ENCODE measurements at places on chromosomes 5 and 9.

- DNase-seq = no peak
Observed at GRCh38 chr5:157494178-157494832, 34.3 kb downstream of the NIPAL4 start.

GRCh38 chr5:150279330-150280020, 10.1 kb downstream of the CAMK2A start:
- DNase-seq = no peak

GRCh38 chr5:1484730-1485578, 38.8 kb downstream of the LPCAT1 start:
- DNase-seq = no peak

DNA sequence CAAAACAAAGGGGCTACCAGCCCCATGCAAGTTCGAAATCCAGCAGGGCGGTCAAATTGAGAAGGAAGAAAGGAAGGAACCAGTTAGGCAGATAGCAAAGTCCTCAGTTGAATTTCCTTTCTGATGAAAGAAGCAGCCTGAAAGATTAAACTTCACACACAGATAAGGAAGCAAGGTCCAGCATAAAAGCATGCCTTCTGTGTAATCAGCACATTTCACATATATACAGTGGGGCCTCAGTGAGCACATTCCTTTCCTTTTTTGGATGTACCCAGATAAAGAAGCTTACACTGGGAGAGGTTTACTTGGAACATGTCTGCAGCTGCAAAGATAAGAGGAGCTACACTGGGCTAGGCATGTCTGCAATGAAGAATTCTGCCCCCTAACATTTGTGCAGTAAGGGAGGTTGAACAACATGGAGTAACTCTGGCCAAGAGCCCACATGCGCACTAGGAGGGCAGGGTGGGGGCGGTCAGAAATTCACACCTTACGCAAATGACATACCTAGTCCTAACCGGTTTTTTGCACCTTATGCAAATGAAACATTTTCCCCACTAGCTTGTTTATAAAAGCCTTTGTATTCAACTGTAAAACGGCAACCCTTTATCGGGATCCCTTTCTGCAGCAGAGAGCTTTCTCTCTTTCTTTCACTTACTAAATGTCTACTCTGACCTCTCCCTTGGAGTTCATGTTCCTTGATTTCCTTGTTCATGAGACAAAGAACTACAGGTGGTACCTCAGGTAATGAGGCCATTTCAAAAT, 149.7 kb upstream of the FBXL17 start:
- peak; percentile 70 for DNase-seq

All from fibroblast of skin of abdomen (primary cell).